ENCODE measurements at places on chromosomes 1 and 21.

DNA sequence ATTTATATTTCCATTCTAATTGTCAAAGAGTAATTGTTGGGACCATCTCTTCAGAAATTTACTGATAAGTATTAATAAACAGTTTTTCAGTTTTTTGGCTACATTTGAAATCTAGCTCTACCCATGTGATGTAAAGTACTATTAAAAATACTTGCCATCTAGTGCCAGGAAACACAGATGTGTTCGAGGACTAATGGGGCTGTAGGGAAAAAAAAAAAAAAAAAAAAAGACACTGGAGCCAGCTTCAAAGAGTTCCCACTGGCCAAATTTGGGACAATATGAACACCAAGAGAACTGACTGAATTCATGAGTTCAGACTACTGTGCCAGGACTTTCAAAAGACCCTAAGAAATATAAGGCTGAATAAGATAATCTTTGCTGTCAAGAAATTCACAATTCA, 65.2 kb upstream of the GFI1 start:
- peak; percentile 8 for DNase-seq

- DNase-seq, result no peak
Observed at GRCh38 chr1:161834967-161835550, 68.9 kb downstream of the ATF6 start.

GRCh38 chr21:25094695-25095094, 512.6 kb downstream of the MRPL39 start:
- DNase-seq, result no peak

DNA sequence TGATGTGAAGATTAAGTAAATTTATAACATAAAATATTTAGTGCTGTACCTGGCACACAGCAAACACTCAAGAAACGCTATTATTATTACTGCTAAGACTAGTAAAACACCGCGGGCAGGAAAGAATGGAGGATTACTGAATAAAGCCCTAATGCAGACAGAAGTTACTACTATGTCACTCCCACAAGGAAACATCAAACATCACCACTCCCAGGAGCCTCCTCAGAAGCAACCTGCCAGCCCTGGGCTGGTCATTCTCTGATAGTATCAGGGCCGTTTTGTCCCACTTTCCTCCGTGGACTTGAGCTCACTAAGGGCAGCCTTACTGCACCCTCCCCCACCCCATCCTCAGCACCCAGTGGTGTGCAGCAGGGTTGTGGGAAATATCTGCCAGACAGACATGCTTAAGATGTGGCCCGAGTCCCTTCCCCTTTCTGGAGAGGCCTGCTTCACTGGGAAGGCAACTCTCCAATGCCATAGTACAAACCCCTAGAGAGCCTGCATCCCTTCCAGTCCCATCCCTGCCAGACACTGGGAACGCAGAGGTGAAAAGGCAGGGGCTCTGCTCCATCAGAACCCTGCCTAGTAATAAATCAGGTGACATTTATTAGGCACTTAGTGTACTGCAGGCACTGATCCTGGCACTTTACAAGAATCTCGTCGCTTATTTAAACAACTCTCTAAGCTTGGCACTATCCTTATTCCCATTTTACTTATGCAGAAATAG, 41.7 kb upstream of the ECE1 start:
- no peak for DNase-seq

DNA sequence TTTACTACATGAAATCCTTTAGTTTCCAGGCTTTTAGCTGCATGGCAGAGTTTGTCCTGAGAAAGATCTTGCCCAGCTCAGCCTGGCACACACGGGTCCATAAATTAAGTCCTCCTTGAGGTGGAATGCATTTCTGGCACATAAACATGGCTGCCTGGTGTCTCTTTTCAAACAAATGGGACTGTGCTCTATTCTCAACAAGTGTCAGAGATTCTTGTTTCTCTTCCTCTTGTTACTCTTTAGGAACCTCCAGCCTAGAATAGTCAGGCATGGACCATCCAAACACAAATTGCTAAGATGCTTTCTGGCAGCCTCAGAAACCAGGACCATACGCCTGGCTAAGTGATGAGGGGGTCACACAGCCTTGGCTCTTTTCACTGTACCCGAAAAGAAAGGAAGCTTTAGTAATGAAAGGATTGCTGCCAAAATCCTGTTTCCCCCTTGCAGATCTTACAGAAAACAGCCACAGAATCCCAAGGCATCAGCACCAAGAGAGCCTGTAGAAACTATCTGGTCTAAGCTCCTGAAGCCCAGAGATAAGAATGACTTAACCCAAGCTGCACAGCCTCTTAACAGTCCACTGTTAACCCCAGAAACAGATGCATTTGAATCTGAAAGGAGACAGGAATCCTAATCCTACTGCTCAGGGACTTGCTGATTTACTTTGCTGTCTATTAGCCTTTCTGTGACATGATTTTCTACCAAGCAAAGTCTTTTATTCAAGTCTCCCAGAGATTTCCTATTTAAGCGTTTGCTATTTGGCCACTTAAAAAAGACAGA, 31.9 kb upstream of the NRDC start:
- no peak for DNase-seq

- peak; percentile 80 for DNase-seq
Observed at GRCh38 chr1:233587958-233588799, 25.7 kb upstream of the KCNK1 start.

DNA sequence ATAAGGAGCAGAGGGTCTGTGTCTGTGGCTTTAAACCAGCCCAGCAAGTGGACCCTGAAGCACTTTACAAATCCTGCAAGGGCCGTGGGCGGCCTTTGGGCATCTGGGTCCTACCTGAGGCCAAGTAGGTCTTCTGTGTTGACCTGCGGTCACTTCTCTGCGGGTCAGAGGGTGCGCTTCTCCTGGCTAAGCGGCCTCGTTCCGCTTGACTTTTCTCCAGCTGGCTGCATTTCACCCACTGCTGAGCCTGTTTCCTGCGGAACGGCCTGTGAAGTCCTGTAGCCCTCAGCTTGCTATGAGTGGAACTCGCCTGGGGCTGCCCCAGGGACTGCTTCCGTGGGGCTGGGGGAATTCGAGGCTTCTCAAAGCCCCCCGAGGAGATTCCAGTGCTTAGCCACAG, 43.3 kb downstream of the SLC37A1 start:
- DNase-seq, result peak; percentile 25

DNA sequence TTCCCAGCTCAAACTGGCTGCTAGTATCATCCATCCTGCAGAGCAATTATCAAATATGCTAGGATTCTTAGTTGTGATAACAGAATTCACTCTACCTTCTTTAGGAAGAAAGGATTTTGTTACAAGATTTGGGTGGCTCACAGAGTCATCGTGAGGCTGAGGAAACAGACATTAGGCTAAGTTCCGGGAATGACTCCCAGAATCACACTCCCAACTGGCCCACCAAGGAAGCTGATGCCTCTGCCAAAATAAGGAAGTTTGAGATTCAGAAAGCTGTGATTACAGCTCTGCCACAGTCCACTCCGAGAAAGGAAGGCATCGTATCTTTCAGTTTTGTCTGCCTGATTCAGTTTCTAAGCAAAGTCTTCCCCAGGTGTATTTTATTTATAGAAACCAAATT, 50.6 kb upstream of the LYPLAL1 start:
- peak; percentile 7 for DNase-seq

DNA sequence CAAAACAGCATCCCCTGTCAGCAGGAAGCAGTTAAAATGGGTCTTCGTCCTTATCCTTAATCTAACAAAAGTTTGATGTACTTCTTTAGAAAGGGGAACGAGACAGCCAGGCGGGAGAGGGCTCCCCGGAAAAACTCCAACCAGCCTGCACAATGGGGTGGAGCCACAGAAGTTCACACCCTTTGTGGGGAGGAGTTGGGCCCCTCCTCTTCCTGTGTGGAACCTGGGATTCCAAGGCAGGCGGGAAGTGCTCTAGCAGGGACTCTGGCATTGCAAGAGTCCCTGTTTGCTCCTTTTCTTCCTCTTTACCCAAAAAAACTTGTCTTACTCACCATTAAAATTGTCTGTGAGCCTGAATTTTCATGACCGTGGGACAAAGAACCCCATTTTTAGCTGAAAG, 47.7 kb downstream of the FCRL5 start:
- DNase-seq, result no peak
